GM23338 (cell line): ENCODE measurements at places on chromosomes 3 and 15.

GRCh38 chr3:172125963-172126457 is 86.6 kb downstream of the FNDC3B start:
- no peak for DNase-seq

DNA sequence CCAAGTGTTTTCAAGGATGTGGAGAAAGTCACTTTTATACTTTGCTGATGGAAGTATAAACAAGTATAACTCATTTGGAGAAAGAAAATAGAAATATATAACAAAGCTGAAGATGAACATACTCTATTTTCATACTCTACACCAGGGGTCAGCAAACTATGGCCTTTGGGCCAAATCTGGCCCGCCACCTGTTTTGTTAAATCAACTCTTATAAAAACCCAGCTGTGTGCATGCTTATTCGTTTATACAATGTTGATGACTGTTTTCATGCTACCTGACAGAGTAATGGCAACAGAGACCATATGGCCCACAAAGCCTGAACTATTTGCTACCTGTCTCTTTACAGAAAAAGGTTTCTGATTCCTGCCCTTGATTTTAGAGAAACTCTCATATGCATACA is 124.0 kb downstream of the NR1D2 start:
- DNase-seq, result peak; percentile 52

GRCh38 chr3:31438742-31439141 is 94.0 kb upstream of the STT3B start:
- no peak for DNase-seq

DNA sequence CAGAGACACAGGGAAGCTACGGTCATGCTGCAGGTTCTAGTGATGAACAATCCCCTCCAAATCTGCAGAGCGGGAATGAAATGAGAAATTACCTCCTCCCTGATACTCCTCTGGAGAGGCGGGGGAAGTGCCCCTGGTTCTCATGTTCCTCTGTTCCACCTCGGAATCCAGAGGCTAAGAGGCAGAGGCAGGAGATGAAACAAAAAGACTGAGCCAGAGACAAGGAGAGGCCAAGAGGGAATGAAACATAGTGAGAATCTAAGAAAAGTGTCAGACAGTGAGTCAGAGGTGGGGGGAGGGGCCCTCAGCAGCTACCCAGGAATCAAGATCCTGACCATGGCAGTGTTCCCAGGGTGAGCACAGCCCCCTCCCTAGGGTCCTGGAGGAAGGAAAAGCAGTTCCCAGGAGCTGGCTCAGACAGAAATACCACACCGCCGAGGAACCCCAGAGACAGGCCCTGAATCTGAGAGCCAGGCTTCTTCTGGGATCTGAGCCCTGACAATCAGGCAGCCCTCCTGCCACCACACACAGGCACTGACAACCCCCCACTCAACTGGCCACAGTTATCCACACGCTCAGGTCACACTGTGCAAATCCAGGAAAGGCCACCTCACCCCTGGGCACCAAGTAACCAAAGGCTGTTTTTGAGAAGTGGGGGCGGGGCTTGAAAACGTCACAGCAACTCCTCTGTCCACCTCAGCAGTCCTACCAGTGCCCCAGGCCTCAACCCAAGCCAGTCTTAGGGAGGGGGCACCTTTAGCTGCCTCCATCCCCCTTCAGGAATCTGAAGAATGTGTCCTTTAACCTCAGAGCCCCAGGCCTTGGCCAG is 2.4 kb downstream of the CSRNP1 start:
- peak; percentile 95 for DNase-seq

- no peak for DNase-seq
These were observed 921.9 kb downstream of the SQOR start for GRCh38 chr15:46556559-46557379.

- peak; percentile 74 for DNase-seq
These were observed 56.8 kb downstream of the CPN2 start for GRCh38 chr3:194294199-194294894.

- no peak for DNase-seq
These were observed 129.9 kb upstream of the SAMMSON start for GRCh38 chr3:69869643-69870042.

GRCh38 chr3:146037697-146038096 is 123.3 kb downstream of the PLOD2 start:
- DNase-seq, result no peak

- no peak for DNase-seq
These were observed 63.4 kb upstream of the LEKR1 start for GRCh38 chr3:156762631-156763185.
